AG09319 (cell line): ENCODE measurements at places on chromosomes 16 and 17.

DNA sequence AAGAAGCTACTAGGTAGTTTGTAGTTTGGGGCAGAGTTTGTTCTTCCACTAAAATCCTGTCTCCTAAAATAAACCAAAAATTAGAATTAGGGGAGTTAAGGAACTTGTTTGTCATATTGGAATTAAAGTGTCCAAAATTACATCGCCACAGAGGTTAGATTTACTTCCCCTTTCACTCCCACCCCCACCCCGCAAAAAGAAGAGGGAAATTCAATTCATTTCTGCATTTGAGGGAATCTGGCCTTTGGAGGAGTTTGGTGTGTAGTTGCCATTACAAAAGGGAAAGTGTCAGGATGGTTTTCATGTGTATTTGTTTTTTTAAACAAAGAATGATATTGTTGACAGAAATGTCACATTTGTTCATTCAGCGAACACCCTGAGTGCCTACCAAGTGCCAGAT is 5.8 kb downstream of the TMEM97 start:
- DNase-seq: no peak

DNA sequence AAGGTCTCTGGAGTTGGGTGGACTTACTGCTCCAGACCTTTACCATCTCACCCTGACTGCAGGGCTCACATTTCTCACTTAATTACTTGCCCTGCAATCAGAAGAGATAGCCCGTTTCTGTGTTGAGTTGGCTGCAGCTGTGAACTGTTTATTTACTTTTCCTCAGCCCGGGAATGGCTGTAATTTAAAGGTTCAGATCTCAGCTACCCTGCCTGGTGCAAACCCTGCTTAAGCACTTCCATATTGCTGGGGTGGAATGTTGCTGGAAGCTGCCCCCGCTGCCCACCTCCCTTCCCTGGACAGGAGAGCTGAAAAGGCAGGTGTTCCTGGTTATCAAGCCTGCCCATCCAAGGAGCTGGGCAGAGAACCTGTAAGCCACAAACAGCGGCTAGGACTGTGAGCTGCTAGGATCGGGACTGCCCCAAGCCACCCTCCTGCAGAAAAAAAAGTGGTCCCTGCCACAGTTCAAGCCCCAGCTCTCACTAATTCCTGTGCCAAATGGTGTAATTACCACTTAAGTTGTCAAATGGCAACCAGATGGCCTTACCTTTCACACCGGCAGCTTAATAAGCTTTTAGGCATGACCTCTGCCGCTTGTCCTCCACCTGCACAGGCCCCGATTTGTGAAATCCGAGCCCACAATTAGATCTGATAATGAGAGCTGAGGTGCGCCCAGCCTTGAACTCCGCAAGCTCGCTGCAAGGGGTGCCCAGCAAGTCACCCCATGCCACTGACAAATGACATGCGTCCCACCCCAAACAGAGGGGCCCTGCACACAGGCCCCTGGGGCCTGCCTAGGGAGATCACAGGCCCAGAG is 269.8 kb downstream of the C16orf95 start:
- DNase-seq: no peak

DNA sequence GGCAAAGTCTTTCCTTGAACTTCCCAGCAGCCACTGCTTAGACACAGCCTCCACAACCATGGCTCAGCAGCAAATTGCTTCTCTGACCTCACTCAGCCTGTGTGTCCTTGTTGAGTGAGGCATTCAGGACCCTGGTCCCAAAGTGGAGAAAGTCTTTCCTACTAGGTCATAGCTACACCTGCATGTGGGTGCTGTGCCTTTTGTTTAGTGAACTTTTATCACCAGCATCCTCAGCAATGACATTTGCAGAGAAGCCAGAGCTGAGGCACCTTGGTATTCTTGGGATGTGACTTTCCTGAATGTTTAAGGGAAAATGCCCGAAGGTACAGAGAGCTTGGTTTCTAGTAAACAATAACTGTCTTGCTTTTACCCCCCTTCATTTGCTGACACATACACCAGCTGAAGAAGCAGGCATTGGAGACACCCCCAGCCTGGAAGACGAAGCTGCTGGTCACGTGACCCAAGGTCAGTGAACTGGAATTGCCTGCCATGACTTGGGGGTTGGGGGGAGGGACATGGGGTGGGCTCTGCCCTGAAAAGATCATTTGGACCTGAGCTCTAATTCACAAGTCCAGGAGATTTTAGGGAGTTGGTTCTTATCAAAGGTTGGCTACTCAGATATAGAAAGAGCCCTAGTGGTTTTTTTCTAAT is 20.9 kb upstream of the STH start:
- no peak for DNase-seq

- DNase-seq: no peak
Observed at GRCh38 chr16:48459167-48459566, 74.0 kb upstream of the SIAH1 start.

DNA sequence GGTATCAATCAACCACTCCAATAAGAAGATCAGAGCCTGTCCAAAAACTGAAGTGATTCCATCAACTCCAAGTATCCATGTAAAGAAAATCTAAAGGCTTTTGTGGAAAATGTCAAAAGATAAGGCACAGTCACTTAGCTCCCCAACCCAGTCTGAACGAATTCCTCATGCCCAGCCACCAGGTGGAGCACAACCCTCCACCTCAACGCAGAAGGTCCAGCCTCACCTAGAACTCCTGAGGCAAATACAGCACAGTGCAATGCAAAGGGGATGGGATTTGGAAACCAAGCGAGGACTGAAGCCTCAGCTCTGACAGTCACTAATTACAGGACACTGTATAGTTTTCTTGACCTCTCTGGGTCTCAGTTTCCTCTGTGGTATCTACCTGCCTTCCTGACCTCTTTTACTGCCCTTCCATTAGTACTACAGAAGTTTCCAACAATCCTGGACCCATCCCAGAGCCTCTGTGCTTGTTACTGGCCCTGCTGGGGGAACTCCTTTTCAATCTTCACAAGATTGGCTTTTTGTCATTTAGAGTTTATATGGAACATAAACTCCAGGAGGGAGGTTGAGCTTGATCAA is 2.0 kb downstream of the NCBP3 start:
- no peak for DNase-seq

DNA sequence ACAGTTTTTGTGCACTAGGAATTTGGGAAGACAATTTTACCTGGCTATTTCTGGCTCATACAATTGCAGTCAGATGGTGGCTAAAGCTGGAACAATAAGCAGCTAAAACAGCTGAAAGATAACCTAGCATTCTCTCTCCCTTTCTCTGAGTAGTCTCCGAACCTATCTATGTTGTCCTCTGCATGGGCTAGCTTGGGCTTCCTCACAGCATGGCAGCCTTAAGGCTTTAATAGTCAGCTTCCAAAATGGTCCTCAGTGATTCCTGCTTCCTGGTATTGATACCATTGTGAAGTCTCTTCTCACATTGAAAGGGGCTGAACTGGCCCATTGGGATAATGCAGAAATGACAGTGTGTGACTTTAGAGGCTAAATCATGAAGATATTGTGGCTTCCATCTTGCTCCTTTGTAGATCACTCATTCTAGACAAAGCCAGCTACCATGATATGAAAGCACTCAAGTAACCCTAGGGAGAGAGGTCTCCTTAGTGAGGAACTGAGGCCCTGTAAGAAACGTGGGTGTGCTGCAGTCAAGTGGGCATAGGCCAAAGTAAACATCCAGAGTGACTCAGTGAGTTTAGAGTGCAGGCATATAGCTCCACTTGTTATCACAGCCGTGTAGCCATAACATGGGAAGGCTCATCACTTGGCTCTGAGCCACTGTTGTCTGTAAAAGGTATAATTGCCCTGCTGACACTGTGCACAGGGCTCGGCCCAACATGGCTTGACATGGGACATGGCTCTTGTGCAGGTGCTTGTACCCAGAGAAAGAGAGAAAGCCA is 5.5 kb upstream of the VKORC1 start:
- no peak for DNase-seq

DNA sequence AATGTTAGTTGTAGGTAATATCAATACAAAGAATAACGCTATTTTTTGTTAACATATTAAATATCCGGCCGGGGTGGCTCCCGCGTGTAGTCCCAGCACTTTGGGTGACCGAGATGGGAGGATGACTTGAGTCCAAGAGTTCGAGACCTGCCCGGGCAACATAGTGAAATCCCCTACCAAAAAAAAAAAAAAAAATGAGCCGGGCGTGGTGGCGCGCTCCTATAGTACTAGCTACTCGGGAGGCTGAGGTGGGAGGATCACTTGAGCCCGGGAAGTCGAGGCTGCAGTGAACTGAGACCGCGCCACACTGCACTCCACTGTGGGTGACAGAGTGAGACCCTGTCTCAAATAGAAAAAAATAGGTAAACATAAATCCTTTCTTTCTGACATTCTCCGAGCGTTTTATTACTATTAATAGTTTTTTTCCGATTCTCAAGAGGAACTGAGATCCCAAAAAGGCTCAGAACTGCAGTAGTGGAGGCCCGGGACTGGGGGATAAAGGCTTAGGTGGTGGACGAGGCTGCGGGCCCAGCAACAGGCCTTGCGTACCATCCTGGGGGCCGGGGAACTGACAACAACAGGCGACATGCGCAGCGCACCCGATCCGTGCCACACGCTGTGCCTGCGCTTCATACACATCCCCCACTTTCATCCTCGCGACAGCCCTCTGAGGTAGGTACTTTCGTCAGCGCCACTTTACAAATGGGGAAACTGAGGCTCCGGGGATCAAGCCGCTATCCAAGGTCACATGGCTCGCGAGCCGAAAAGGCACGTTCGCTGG is 919 bp downstream of the N4BP1 start:
- DNase-seq: no peak

GRCh38 chr17:76714822-76715495 is 4.2 kb upstream of the MXRA7 start:
- no peak for DNase-seq

- no peak for DNase-seq
Observed at GRCh38 chr17:22171631-22172030, 479.3 kb downstream of the KCNJ18 start.

GRCh38 chr17:21249920-21250703 is 3.1 kb downstream of the NATD1 start:
- no peak for DNase-seq

GRCh38 chr17:45127207-45127547 is 5.1 kb downstream of the PLCD3 start:
- DNase-seq: no peak

GRCh38 chr17:10633738-10634379 is 23.2 kb downstream of the MYH3 start:
- no peak for DNase-seq

DNA sequence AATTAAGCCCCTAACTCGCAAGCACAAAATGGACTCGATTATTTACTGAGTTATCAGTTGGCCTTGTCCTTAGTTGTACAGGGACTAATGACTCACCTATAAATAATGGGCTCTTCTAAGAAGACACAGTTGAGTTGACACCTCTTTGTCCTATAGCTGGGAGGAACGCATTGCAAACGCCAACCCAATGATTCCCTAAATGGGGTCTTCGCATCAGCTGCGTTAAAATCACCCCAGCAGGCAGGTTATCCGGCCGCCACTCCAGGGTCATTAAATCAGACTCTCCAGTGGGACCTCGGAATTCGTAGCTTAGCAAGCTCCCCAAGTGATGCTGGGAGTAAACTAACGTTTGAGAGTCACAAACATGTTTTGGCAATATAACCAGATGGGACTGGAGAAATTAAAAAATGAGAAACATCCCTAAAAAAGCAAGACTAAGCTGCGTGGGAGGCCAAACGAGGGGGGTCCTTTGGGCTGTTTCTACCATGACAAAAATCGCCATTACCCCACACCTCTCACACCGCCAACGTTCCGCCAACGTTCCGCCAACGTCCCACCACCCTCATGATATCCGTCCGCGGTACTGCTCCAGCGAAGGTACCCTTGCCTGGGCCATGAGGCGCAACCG is 932 bp upstream of the NFE2L1 start:
- DNase-seq: no peak

DNA sequence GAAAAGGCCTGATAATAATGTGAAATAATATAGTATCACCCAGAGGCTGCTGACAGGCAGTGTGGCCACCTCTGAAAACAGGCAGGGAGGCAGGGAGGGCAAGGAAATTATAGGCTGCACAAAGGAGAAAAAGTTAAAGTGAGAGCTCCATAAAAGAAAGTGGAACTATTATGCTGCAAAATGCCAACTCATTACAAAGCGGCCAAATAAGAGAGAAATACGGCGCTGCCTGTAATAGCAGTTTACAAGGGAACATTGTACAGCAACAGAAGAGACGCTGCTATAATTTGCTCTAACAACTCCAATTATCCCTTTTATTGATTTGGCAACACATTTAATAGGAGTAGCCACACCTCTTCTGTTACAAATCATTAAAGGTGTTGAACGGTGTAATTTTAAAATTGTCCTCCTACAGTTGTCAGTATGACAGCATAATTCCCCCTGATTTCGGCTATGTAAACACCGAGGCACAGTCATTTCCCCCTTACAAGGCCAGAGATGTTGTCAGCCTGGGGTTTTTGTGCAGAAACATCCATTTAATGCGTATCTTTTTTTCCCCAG is 120.3 kb downstream of the MRM1 start:
- DNase-seq: no peak

- no peak for DNase-seq
Observed at GRCh38 chr16:2095918-2096582, 39.6 kb downstream of the PKD1 start.

DNA sequence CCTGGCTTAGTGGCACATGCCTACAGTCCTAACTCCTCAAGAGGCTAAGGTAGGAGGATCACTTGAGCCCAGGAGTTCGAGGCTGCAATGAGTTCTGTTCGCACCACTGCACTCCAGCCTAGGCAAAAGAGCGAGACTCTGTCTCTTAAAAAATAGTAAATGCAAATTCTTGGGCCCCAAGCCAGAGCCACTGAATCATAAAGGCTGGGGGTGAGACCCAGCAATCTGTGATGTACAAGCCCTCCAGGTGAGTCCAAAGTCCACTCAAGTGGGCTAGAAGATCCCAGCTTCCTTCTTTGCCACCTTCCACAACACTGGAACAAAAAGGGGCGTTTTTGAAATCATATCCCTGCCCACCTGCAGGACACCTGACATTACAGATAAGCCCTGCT is 16.9 kb downstream of the TRIM25 start:
- DNase-seq: no peak
